Stimulated activated CD8-positive, alpha-beta memory T cell treated with anti-CD3 and anti-CD28 coated beads, Interleukin-15, amount 100 ng/mL, for 24 hours (primary cell): ENCODE measurements at places on chromosomes 2 and 18.

DNA sequence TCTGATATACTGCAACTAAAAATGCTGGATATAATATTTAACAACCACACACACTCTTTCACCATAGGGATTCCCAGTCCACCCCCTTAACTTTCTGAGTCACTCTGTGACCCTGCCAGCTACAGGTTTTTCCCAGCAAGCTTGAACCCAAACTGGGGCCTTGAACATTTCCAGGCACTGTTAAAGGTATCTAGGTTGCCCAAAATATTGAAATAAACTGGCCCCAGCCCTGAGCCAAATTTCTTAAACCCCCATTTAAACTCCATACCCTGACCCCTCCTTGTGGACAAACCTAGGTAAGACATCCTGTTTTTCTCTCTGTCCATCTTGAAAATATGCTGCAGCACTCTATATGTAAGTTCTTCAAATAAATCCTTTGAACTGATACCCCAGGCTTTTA is 19.7 kb upstream of the DCTN1 start:
- no peak for DNase-seq

- no peak for DNase-seq
These were observed 52.9 kb upstream of the NABP1 start for GRCh38 chr2:191625016-191625415.

- no peak for DNase-seq
These were observed 54.1 kb upstream of the THOC1 start for GRCh38 chr18:321865-322467.

DNA sequence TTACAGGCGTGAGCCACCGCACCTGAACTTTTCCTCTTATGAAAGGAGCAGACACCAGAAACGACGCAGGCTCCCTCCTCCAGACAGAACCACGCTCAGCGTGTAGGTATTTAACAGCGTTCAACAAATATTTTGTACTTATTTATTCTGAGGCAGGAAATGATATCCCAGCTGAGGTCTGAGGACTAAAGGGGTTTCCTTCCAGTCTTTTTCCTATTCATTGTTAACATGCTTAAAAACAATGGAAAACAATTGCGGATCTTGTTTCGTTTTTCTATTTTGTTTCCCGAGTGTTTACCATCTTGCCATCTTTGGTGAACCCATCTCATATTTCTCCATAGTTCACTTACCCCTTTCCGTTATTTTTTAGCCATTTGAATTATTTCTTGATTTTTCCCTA is 43.7 kb upstream of the FOSL2 start:
- DNase-seq, result no peak

- DNase-seq, result peak; percentile 38
These were observed 902 bp upstream of the SMAD7 start for GRCh38 chr18:48951448-48952286.
